ENCODE measurements at places on chromosomes 4 and X. TPM values are rescaled to one million over a fixed set of nuclear protein-coding genes. Genes with fewer than 3 reads are reported as not detected.

The RASL11B gene
- 0.11 TPM for polyA plus RNA-seq

The CCDC158 gene
- not detected for polyA plus RNA-seq

The CHRDL1 gene
- 0.11 TPM for polyA plus RNA-seq

The TCP11X2 gene
- polyA plus RNA-seq: not detected

The RBM10 gene
- 49.0 TPM for polyA plus RNA-seq

The SSX3 gene
- not detected for polyA plus RNA-seq

The PLAC1 gene
- polyA plus RNA-seq: not detected

The NSUN7 gene
- polyA plus RNA-seq: 0.17 TPM

DNA sequence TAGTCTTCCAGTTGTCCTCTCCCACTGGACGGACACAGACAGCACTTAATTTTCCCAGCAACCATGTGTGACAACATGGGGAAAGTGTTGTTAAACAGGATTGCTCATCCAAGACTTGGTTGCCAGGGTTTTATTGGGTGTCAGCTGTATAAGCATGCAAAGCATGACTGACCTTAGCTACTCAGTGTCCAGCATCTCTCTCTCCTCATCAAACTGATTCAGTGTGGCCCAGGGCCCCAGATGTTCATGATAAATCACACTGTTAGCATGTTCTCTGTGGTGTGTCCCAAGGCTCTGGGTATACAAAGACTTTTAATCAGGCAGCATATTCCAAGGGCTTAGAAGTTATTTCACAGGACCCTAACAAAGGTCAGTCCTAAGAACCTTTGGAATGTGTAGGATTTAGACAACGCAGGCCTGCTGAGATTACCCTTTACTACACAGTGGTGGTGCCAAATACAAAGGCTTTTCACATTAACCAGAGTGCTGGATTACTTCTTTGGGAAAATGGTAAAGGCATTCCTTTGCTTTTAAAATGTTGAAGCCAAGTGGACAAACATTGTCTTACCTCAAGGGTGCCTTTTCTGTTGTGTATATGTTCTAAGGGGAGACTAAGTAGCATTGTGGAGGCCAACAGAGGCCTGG is 213.3 kb downstream of the GLUD2 start:
- no peaks in the 10 kb centered on the region for H3K36me3 ChIP-seq
- no peak overlapping the region for H3K27ac ChIP-seq
- no peaks in the 10 kb centered on the region for H3K27me3 ChIP-seq
- H3K4me3 ChIP-seq: no peak overlapping the region

DNA sequence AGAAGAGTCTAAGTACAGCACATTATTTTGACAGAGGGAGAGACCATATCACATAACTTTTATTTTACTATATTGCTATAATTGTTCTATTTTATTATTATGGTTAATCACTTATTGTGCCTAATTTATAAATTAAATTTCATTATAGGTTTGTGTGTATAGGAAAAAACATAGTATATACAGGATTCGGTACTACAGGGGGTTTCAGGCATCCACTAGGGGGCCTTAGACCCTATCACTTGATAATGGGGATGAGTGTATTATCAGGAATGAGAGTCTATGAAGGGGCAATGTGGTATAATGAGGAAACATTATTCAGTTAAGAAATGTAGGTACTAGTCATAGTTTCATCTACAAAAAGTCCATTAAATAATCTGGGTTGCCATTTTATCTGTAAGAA is 833.1 kb downstream of the C4orf33 start:
- no peak overlapping the region for H3K27ac ChIP-seq
- no peaks in the 10 kb centered on the region for H3K4me1 ChIP-seq
- H3K36me3 ChIP-seq: no peaks in the 10 kb centered on the region
- no peak overlapping the region for H3K4me3 ChIP-seq

- no peak for DNase-seq
- no peaks in the 10 kb centered on the region for H3K36me3 ChIP-seq
- peak overlapping the region; percentile 65 for H3K27ac ChIP-seq
- H3K27me3 ChIP-seq: no peaks in the 10 kb centered on the region
- H3K4me1 ChIP-seq: no peaks in the 10 kb centered on the region
Measured at GRCh38 chrX:57121816-57122215, 468 bp upstream of the SPIN2B start.

GRCh38 chr4:110486256-110486655 is 10.3 kb downstream of the ENPEP start:
- no peak for DNase-seq
- no peaks in the 10 kb centered on the region for H3K36me3 ChIP-seq
- H3K4me1 ChIP-seq: peaks cover 13% of the 10 kb centered on the region
- H3K27ac ChIP-seq: no peak overlapping the region

DNA sequence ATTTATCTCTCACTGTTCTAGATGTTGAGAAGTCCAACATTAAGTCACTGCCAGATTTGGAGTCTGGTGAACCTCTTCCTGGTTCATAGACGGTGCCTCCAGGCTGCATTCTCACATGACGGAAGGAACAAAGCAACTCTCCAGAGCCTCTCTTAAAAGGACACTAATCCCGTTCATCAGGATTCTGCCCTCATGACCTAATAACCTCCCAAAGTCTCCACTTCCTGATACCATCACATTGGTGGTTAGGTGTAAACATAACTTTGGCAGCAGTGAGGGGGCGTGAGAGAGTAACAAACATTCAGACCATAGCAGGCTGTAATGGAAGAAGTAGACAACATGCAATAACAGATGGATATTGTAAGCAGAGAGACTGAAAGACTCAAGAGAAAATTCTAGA is 388.6 kb downstream of the PDHA2 start:
- H3K36me3 ChIP-seq: no peaks in the 10 kb centered on the region
- no peaks in the 10 kb centered on the region for H3K4me1 ChIP-seq
- no peak overlapping the region for H3K4me3 ChIP-seq
- no peak overlapping the region for H3K27ac ChIP-seq

- H3K36me3 ChIP-seq: no peaks in the 10 kb centered on the region
- DNase-seq: no peak
- H3K27me3 ChIP-seq: no peaks in the 10 kb centered on the region
- no peak overlapping the region for H3K27ac ChIP-seq
Measured at GRCh38 chr4:13476915-13477314, 7.2 kb downstream of the RAB28 start.

DNA sequence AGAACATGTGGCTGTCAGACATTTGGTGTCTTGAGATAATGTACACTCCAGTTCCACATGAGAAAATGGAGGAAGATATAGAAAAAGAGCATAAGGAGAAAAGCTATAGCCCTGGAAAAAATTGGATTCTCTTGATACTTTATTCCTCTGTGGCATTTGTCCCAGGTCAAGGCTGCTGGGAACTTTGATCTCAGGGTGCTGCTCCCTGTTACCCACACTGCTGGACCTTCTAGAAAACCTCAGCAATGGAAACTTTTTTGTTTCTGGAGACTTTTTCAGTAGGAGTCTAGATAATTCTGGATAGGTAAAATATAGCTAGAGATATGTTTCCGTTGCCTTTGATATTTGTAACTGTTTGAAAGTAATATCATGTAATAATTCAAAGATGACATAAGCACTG is 11.1 kb downstream of the ADH1C start:
- no peak overlapping the region for H3K4me3 ChIP-seq
- H3K27ac ChIP-seq: no peak overlapping the region
- H3K36me3 ChIP-seq: no peaks in the 10 kb centered on the region
- no peak for DNase-seq
- no peaks in the 10 kb centered on the region for H3K4me1 ChIP-seq
- no peaks in the 10 kb centered on the region for H3K27me3 ChIP-seq

- no peak overlapping the region for H3K27ac ChIP-seq
- no peaks in the 10 kb centered on the region for H3K27me3 ChIP-seq
- no peak for DNase-seq
- H3K4me3 ChIP-seq: no peak overlapping the region
- H3K4me1 ChIP-seq: no peaks in the 10 kb centered on the region
- H3K36me3 ChIP-seq: no peaks in the 10 kb centered on the region
Measured at GRCh38 chr4:1786544-1787362, 6.3 kb upstream of the FGFR3 start.

DNA sequence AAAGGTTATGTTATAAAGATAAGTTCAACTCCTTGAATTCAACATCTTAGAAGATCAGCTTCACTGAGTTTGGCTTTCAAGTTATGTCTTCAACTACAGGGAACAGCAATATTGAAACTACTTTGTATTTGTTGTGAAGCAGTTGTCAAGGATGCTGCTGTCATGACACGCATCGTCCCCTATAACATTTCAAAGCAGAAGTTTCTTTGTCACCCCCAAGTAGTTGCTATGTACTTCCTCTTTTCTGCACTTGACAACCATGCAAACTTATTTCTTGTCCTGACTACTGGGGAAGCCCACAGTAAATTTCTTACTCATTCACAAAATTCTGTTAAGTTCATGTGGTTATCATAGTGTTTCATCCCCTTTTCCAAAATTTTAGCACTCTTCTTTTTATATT is 14.3 kb downstream of the ANTXR2 start:
- H3K4me3 ChIP-seq: peak overlapping the region; percentile 42
- peaks cover 13% of the 10 kb centered on the region for H3K4me1 ChIP-seq
- no peaks in the 10 kb centered on the region for H3K27me3 ChIP-seq
- no peaks in the 10 kb centered on the region for H3K36me3 ChIP-seq
- peak; percentile 89 for DNase-seq

GRCh38 chrX:72620550-72621145 is 48.0 kb upstream of the HDAC8 start:
- no peak for DNase-seq
- no peaks in the 10 kb centered on the region for H3K4me1 ChIP-seq
- H3K4me3 ChIP-seq: no peak overlapping the region
- no peaks in the 10 kb centered on the region for H3K36me3 ChIP-seq

- H3K4me1 ChIP-seq: no peaks in the 10 kb centered on the region
- no peaks in the 10 kb centered on the region for H3K27me3 ChIP-seq
- no peak for DNase-seq
- no peak overlapping the region for H3K4me3 ChIP-seq
- H3K36me3 ChIP-seq: no peaks in the 10 kb centered on the region
Measured at GRCh38 chr4:150695162-150695561, 113.2 kb downstream of the MAB21L2 start.

DNA sequence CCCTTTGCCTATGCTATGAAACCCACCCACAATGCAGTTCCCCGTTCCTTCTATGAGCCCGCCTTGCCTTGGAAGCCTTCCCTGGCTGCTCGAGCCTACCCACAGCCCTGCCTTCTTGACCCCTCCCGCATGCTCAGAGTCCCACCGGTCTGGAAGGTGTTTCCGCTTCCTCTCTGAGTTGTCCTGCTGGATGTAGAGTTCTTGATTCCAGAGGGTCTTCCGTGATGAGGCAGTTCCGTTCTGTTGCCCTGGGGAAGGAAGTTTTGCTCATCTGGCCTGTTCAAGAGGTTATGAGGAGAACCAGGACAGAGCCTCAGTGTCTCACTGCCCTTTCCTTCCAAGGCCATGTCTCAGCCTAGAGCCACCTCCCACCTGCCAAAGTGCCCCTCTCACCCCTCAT is 7.5 kb downstream of the GPKOW start:
- DNase-seq: no peak
- H3K4me3 ChIP-seq: no peak overlapping the region
- H3K36me3 ChIP-seq: peaks cover 5% of the 10 kb centered on the region
- H3K27ac ChIP-seq: no peak overlapping the region
- no peaks in the 10 kb centered on the region for H3K27me3 ChIP-seq
- H3K4me1 ChIP-seq: no peaks in the 10 kb centered on the region

Data from GM12878 (cell line).